ENCODE measurements at places on chromosomes 6 and 20. TPM values are rescaled to one million over a fixed set of nuclear protein-coding genes. Genes with fewer than 3 reads are reported as not detected.

GRCh38 chr20:63096681-63097335, 90.0 kb upstream of the BHLHE23 start:
- peaks cover 51% of the 10 kb centered on the region for H3K27me3 ChIP-seq
- DNase-seq, result no peak
- no peak overlapping the region for H3K4me3 ChIP-seq
- no peaks in the 10 kb centered on the region for H3K36me3 ChIP-seq
- H3K4me1 ChIP-seq, result peaks cover 9% of the 10 kb centered on the region

- H3K4me3 ChIP-seq, result no peak overlapping the region
- H3K27ac ChIP-seq, result no peak overlapping the region
- DNase-seq, result no peak
- H3K27me3 ChIP-seq, result no peaks in the 10 kb centered on the region
Measured at GRCh38 chr6:42896178-42896719, 16.8 kb downstream of the RPL7L1 start.

- H3K27ac ChIP-seq, result no peak overlapping the region
- H3K4me3 ChIP-seq, result no peak overlapping the region
- no peaks in the 10 kb centered on the region for H3K27me3 ChIP-seq
- no peak for DNase-seq
Measured at GRCh38 chr6:98146656-98147055, 687.7 kb upstream of the POU3F2 start.

GRCh38 chr20:14189794-14190402, 147.5 kb downstream of the FLRT3 start:
- H3K27me3 ChIP-seq, result no peaks in the 10 kb centered on the region
- H3K36me3 ChIP-seq, result no peaks in the 10 kb centered on the region
- no peak for DNase-seq
- H3K4me3 ChIP-seq, result no peak overlapping the region

DNA sequence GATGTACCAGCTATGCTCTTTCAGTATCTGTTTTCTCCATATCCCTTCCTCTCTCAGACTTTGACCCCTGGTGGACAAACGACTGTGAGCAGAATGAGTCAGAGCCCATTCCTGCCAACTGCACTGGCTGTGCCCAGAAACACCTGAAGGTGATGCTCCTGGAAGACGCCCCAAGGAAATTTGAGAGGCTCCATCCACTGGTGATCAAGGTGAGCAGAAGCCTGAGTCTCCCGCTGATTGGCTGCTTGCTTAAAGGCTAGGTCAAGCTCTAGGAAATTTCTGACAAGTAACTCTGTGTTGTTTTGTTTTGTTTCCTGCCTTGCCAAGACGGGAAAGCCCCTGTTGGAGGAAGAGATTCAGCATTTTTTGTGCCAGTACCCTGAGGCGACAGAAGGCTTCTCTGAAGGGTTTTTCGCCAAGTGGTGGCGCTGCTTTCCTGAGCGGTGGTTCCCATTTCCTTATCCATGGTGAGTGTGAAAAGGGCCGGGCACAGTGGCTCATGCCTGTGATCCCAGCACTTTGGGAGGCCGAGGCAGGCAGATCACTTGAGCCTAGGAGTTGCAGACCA, 28.6 kb downstream of the C6orf89 start:
- DNase-seq, result no peak
- H3K4me3 ChIP-seq, result no peak overlapping the region
- H3K36me3 ChIP-seq, result peaks cover 95% of the 10 kb centered on the region
- no peak overlapping the region for H3K27ac ChIP-seq

DNA sequence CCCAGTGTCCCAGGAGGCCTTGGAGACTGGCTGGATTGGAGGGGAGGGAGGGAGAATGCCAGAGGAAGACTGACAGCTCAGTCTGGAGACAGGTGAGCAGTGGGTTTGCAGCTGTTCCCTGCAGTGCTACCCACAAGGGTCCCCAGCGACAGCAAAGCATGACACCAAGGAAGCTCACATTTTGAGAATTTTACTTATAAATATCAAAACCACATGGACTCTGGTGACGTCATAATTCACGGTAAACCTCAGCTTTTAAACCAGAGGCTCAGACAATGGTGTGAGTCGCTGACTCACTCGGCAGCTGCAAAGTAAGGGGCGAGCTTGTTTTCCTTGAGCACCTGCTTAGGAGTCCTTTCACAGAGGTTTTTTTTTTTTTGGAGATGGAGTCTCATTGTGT, 65.2 kb downstream of the THBS2 start:
- H3K27me3 ChIP-seq, result peaks cover 67% of the 10 kb centered on the region
- H3K36me3 ChIP-seq, result no peaks in the 10 kb centered on the region
- H3K27ac ChIP-seq, result no peak overlapping the region
- no peaks in the 10 kb centered on the region for H3K4me1 ChIP-seq
- H3K4me3 ChIP-seq, result no peak overlapping the region

- H3K36me3 ChIP-seq, result no peaks in the 10 kb centered on the region
- DNase-seq, result no peak
- H3K27ac ChIP-seq, result no peak overlapping the region
Measured at GRCh38 chr6:105994591-105995390, 91.3 kb upstream of the PRDM1 start.

DNA sequence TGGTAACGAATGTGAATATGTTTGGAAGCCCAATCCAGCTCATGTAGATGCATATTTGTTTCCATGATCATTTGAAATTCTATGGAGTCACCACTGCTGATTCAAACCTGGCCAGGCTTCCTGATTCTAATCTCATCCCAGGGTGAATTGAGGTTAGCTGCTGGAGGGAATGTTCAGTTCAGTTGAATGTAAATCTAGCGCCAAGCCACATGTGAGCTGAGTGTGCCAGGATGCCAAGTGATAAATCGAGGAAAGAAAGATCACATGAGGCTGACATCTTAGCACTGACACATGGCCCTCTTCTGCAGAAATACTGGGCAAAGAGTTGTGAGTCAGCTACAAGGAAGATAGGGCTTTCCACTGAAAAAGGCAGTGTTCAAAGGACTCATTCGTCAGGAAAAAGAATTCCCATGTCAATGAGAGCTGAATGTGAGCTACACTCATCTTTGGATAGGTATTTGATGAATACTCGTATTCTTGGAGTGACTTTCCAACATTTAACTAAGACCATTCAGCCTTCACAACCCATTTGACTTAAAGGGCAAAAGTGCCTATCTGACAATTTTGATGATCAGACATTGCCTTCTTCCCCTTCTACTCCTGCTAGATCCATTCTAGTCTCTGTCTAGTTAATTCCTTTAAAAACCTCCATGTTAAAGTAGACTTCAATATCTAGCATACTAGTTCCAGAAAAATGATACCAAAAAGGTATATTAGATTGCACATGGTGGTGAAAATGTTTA, 172.1 kb downstream of the MTFR2 start:
- no peak for DNase-seq
- peaks cover 13% of the 10 kb centered on the region for H3K27me3 ChIP-seq
- H3K27ac ChIP-seq, result no peak overlapping the region
- H3K4me3 ChIP-seq, result no peak overlapping the region
- H3K4me1 ChIP-seq, result no peaks in the 10 kb centered on the region

- H3K4me3 ChIP-seq, result no peak overlapping the region
- no peak for DNase-seq
- H3K27me3 ChIP-seq, result no peaks in the 10 kb centered on the region
Measured at GRCh38 chr6:111572216-111572706, 33.4 kb downstream of the TRAF3IP2 start.

DNA sequence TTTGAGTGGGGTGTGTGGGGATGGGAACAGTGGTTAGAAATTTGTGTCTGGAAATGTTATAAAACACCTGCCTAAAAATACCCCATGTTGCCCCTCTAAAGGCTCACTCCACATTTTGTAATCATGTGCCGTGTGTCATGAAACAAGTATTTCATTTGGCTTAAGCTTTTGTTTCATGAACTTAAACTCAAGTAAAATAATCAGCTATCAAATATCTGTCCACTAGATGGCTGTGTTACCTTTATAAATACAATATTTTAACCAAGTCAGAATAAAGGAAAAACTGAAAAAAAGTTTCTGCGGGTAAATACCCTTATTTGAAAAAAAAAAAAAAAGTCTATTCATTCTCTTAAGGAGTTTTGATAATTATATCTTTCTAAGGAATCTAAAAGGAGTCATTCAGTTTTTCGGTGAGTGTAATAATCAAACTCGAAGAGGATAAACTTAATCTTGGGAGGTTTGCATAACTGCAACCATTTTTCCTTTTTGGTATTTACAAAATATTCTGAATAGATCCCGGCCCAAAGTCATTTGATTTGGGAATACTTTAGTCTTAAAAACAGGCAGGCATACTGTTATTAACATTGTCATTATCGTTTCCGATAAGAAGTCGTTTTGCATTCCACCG, 29.9 kb upstream of the MTRF1L start:
- peak; percentile 30 for DNase-seq
- H3K27me3 ChIP-seq, result no peaks in the 10 kb centered on the region
- H3K4me1 ChIP-seq, result no peaks in the 10 kb centered on the region
- H3K4me3 ChIP-seq, result no peak overlapping the region
- H3K36me3 ChIP-seq, result no peaks in the 10 kb centered on the region

- H3K4me3 ChIP-seq, result no peak overlapping the region
- no peak for DNase-seq
- no peaks in the 10 kb centered on the region for H3K36me3 ChIP-seq
- no peaks in the 10 kb centered on the region for H3K27me3 ChIP-seq
- peaks cover 2% of the 10 kb centered on the region for H3K4me1 ChIP-seq
Measured at GRCh38 chr6:116522896-116523295, 11.5 kb downstream of the CALHM5 start.

GRCh38 chr6:12602951-12603672, 113.5 kb upstream of the PHACTR1 start:
- H3K4me1 ChIP-seq, result no peaks in the 10 kb centered on the region
- H3K27me3 ChIP-seq, result no peaks in the 10 kb centered on the region
- DNase-seq, result peak; percentile 11
- H3K36me3 ChIP-seq, result no peaks in the 10 kb centered on the region
- no peak overlapping the region for H3K27ac ChIP-seq

GRCh38 chr6:167826896-167827582, at the start of gene AFDN:
Gene AFDN, plus strand, starts transcription at chr6:167826911. Its CDS starts 222 bp downstream, at chr6:167827133.
- no peaks in the 10 kb centered on the region for H3K27me3 ChIP-seq
- no peaks in the 10 kb centered on the region for H3K36me3 ChIP-seq
- peak within 1 kb of the TSS; percentile 85 for H3K4me3 ChIP-seq
- H3K27ac ChIP-seq, result peak within 1 kb of the TSS; percentile 64

- H3K4me3 ChIP-seq, result peak overlapping the region; percentile 92
- DNase-seq, result no peak
- H3K36me3 ChIP-seq, result no peaks in the 10 kb centered on the region
- peak overlapping the region; percentile 73 for H3K27ac ChIP-seq
- H3K27me3 ChIP-seq, result no peaks in the 10 kb centered on the region
- peaks cover 33% of the 10 kb centered on the region for H3K4me1 ChIP-seq
Measured at GRCh38 chr6:36029464-36029863, 1.9 kb downstream of the MAPK14 start.

Gene SLC12A5
- polyA plus RNA-seq, result 7.5 TPM

Gene AIF1
- 23.5 TPM for polyA plus RNA-seq

Gene PACRG
- polyA plus RNA-seq, result not detected

Gene OPN5
- polyA plus RNA-seq, result not detected

Gene TOX2
- polyA plus RNA-seq, result not detected

Measured in K562 (cell line).